ENCODE measurements at places on chromosomes 2 and 18.

DNA sequence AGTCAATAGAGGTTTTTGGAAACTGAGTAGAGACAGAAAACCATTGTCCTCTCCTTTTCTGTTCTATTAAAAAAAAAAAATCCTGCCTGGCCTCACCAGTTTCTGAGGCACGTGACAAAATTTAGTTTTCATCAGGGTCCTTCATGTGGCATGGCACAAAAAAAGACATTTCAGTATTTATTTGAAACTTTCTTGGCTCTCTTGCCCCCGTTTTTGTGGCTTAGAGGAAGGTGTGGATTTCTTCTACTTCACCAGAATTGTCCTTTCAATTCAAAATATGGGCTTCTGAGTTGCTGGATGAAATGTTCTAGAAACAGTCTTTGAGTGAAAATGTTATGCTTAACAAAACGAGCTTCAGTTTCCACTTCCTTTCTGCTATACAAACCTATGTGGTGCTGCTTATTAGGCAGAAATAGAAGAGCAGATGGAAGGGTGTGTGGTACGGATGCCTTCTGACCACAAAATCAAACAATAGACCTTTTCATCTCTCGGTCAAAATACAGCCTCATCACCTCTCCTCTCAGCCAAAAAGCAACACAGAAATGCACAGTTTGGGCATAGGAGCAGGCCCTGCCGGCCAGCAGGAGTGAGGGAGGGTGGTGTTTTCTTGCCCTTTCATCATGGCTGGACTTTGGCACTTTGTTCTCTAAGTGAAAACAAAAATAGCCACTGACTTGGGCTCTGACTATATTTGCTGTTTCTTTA, 89.2 kb downstream of the SH3RF3 start:
- no peak for DNase-seq

DNA sequence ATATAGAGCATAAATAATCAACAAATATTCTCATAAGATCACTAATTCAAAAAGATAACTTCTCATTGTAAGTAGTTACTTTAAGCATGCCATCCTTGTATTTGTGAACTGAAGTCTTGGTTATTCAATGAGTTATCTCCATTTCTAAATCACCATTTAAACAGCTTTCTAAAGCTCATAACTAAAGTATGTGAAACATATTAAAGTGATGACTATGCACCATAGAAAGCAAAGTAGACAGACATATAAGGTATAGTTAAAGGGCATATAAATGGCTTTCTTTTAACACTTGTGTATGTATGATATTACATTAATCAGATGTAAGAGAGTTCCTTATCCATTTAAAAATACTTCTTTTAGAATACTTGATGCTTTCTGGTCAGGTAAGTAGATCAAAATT, 83.5 kb downstream of the IKZF2 start:
- DNase-seq: no peak

DNA sequence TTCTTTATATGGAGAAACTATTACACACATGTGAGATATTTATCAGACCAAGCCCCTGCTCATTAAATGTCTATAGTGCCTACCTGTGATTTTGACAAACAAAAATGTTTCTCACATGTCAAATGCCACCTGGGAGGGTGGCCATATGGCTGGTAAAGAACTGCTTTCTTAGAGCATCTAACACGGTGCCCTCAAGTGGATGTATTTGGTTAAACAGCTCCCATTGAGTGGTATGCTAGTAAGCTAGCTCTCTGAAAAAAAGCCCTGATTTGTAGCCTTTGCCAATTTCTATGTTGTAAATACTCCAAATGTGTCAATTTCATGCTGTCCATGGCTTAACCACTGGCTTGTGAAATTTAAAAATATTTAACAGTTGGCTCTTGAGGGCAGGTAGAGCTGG, 94.6 kb downstream of the PMAIP1 start:
- no peak for DNase-seq

DNA sequence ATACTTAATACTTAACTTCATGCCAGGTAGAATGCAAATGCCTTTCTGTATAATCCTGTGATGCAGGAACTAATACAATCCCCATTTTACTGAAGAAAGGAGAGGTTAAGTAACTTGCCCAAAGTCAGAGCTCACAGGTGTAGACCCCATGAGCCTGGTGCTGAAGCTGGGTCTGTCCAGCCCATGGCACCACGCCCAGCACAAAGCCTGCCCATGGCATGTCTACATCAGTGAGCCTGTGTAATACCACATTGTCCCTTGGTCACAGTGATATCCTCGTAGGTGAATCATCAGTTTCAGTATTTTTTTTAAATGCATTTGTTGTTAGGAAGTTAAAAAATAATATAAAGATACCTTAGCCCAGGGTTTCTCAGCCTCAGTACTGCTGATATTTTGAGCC, 69.9 kb upstream of the MCFD2 start:
- no peak for DNase-seq

GRCh38 chr18:77065221-77065981, 67.2 kb downstream of the MBP start:
- DNase-seq: no peak

DNA sequence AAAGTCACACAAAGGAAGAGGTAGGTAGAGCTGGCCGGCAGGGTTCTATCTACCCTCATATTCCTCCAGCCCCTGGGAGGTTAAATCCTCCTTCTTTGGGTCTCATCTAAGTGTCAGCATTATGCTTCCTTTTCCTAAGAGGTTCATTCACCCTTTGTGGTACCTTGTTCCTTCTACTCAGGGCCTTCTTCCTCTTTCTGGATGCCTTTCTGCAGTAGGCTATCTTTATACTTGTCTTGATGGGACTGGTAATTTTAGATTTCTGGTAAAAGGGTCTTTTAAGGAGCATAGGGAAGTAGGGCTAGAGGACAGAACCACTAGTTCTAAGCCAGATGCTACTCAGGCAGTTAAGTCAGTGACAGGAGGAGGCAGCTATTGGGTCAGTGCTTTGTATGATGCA, 13.7 kb upstream of the TNP1 start:
- DNase-seq: no peak

- DNase-seq: no peak
These were observed 232.2 kb upstream of the MEX3C start for GRCh38 chr18:51429644-51430043.

- no peak for DNase-seq
These were observed 81.0 kb downstream of the SPRED2 start for GRCh38 chr2:65351234-65351947.

DNA sequence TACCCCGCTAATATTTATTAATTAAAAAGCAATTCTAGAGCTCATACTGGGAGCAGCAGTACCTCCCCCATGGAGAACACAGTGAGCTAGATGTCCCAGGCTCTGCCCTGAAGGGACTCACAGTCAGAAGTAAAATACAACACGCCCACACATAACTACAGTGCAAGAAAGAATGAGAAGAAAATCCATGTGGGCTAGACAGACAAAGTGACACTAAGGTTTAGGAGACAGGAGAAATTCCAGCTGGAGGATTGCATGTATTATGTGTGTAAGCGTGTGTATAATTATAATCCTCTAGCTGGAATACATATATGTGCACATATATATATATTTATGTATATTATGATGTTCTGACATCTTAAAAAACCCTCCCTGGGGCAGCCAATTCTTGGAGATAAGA, 15.7 kb downstream of the SOWAHC start:
- no peak for DNase-seq

- DNase-seq: no peak
These were observed 82.1 kb downstream of the TNP1 start for GRCh38 chr2:216777637-216778273.

DNA sequence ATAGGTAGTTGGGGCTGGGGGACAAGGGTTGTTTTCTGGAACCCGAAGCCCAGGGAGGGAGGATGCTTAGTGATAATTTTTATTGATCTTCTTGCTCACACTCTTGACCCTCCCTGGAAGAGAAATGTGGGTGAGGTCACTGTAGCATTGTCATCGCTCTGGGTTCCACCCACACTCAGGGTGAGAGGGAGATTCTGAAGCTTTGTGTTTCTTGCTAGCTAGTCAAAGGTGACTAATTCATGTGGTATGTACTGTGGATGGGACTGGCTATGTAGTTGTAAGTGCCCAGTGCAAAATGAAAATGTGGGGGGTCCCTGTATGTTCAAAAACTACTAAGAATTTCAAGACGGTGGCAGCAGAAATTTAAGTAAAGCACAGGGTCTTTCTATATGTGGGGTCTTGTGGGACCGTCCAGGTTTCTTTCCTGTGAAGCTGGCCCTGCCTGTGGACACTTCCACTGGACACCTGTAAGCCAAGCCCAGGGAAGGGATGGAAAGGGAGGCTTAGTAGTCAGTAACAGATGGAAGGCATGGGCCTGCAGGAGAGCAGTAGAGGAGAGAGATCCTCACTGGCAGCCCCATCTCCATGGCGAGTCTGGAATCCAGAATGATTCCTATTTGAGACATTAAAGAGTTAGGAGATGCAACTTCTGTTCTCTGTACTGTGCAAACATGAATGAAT, 35.0 kb downstream of the TSN start:
- DNase-seq: no peak

DNA sequence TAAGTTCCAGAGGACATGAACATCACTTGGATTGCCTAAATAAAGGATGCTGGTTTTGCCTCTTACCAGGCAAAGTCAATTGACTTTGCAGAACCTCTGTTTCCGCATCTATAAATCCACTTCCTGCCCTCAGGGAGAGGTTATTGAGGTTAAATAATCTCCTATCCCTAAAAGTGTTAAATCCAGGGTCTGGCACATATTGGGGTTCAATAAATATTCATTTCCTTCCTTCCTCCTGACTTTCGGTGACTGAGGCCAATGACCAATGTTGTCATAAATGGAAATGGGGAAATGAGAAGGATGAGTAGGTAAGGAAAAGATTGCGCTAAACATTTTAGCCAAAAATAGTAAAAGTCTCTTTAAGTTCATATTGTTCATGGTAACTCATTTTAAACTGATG, 16.0 kb downstream of the BCL2 start:
- DNase-seq: no peak

DNA sequence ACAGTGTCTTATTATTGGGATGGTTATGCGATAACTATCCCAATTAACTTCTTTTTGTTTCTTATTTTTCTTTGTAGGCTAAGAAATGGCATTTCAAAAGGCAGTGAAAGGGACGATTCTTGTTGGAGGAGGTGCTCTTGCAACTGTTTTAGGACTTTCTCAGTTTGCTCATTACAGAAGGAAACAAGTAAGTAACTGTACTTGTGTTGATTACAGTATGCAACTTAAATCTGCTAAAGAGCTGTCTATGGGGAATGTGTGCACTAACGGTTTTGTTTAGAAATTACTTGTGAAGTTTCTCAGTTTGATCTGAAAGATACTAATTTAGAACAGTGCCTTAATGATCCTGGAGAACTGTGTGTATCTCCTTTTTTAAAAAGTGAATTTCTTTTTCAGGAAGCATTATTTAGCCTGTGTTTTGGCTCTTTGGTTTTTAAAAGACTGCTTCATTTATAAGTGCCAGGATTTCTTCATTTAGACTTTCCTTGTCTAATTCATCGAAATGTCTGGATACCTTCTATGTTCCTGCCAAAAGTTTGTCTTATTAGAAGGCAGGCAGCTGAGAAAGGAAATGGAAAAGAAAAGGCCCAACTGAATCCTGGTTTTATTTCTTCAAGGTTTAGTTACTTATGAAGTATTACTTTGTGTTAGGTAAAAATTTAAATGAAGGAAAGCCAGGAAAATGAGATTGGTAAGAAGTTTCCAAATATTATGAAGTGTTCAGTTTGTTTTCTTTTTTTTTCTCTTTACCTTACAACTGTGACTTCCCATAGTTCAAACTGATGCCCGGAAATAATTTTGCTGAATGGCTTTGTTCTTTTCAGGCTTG, 40.1 kb downstream of the GPD2 start:
- no peak for DNase-seq

DNA sequence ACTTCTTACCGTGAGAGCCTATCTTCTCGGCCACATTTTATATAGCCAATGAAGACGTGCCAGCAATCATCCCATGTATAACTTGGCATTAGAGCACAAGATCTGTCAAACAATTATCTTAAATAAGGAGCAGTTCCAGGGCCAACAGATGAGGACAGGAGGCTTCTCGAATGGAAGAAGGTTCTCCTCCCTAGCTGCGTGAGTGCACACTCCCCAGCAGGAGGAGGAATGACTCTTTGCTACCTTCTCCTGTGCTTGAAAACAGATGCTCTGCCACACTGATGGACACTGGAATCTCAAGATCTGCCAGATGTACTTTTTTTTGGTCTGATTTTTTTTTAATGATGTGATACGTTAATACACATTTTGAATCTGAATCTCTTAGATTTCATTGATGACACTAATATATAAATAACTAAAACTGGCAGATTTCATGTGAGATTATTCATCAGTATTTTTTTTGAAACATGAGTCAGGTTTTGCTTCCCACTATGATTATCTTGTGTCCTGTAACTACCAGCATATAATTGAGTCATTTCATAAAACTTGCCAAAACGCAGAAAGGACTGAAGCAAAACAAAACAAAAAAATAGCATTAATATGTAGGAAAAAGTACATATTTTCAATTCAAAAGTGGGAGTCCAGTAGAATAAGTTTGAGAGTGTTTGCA, 626 bp upstream of the VIT start:
- DNase-seq: no peak

GRCh38 chr2:8133913-8134472, 547.9 kb upstream of the ID2 start:
- DNase-seq: no peak

DNA sequence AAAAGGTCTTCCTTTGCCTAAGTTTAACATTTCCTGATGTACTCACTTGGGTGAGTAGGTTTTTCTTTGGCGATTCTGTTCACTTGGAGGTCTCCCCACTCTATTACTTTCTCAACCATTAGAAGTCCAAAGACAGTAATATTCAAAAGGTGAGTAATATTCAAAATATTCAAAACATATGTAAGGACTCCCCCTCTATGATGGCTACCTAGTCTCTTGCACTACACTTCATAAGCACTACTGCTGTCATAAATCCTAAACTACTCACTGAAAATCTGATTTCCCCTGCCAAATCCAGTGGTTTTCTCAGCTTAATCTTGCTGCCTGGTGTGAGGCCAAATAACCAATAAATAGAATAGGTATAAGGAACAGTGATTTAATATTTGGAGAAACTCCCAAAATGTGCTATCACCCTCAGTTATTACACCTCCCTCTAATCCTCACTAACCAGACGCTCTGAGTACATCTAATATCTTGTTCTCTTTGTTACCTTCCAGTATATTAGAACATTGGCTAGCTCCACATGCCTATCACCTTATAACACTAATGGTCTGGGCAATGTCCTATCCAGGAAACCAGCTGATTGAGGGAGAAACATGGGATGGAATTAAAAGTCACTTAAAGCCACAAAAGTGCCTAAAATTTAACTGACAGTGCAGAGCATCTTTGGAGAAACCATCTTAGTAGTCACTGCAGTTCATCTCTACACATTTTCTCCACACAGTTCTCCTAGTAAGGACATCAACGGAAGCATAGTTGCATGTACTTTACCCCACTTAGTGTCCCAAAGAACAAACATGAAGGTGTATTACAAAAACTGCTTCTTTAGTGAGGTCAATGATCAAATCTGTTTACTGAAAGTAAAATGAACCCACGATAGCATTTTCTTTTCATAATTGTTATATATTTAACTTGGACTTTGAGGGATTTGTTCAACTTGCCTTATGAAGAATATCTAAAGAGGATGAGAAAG, 54.8 kb downstream of the MBD2 start:
- no peak for DNase-seq

DNA sequence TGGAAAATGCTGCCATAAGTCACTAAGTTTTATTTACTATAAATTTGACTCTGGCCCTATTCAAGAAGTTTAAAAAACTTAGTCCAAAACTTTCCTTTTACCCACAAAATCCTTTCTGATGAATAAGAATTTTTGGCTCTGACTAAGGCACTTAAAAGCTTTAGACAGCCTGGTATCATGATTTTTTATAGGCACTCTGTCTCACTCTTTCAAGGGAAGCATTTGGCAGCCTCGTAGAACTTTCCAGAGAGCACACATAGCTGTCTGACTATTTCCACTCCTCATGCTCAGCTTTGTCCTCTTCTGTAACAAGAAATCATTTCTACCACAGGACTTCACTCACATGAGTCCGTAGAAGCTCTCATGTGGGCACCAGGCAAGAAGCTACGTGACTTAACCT, 32.3 kb upstream of the XDH start:
- DNase-seq: no peak

Measured in stimulated activated CD4-positive, alpha-beta T cell treated with anti-CD3 and anti-CD28 coated beads, Interleukin-2, amount 100 ng/mL, for 4 hours (primary cell).